Stimulated activated naive CD8-positive, alpha-beta T cell treated with anti-CD3 and anti-CD28 coated beads, Interleukin-15, amount 100 ng/mL, for 72 hours (primary cell): ENCODE measurements at places on chromosomes 5 and 9.

- no peak for DNase-seq
Measured at GRCh38 chr5:172740428-172741205, 30.4 kb downstream of the DUSP1 start.

GRCh38 chr9:35609001-35609819, 4.1 kb downstream of the TESK1 start:
- DNase-seq, result no peak

- DNase-seq, result no peak
Measured at GRCh38 chr5:137478043-137478442, 21.1 kb downstream of the SPOCK1 start.

GRCh38 chr9:129863059-129863690, 27.9 kb downstream of the USP20 start:
- peak; percentile 87 for DNase-seq

GRCh38 chr5:169185626-169186025, 115.3 kb downstream of the SLIT3 start:
- no peak for DNase-seq

- no peak for DNase-seq
Measured at GRCh38 chr5:175202463-175203068, 241.4 kb downstream of the DRD1 start.

DNA sequence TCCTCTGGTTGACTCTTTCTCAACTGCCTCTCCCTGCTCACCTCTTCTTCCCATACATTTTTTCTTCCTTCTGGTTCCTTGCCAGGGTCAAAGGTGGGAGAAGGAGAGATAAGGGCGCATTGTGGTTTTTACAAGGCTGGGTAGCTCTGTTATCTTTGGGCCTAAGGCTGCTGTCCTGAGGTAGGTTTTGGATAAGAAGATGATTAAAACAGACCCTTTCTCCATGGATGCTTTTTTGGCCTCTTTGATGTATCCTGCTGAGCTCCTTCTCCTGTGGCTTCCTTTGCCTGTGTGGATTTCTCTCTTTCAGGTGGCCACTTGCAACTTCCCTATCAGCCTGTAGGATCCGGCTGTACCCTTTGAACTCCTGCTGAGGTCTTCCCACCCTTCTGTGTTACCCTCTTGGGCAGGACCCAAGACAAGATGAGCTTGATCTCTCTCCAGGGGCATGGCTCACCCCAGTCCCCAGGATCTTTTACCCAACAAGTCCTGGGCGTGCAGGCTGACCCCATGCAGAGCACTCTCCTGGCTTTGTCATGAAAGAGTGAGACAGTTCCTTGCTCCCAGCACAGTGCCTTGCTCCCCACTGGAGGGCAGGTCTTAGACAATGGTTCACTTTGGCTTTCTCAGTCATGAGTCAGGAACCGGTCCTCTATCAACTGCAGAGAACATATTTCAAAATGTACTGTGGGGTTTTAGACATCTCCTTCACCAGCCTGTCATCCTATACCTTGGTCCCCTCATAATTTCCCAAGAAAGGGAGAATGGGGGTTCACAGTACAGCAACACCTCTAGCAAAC, 197.9 kb downstream of the TLE4 start:
- no peak for DNase-seq

- no peak for DNase-seq
Measured at GRCh38 chr5:16082053-16082452, 97.5 kb downstream of the MARCHF11 start.

DNA sequence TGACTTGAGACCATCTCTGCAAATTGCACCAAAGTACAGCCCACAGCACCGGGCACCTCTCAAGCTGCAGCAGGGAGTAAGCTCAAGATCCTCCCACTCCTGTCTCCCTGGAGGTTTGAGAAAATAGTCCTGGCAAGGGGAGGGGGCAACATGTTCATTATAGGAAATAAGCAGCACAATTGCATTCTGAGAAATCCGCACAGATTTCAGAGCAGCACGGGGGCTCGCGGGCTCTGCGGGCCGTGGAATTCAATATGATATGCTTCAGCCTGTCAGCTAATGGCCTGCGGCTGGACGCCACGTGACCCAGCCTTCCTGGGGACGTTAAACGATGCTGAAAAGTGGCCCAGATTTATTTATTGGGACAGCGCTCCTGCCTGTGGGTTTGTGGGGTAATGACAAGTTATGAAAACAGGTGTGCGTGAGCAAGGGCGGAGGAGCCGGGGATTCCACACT, 156.4 kb downstream of the DAB2IP start:
- DNase-seq, result no peak

GRCh38 chr9:18324928-18325745, 148.8 kb upstream of the ADAMTSL1 start:
- no peak for DNase-seq

DNA sequence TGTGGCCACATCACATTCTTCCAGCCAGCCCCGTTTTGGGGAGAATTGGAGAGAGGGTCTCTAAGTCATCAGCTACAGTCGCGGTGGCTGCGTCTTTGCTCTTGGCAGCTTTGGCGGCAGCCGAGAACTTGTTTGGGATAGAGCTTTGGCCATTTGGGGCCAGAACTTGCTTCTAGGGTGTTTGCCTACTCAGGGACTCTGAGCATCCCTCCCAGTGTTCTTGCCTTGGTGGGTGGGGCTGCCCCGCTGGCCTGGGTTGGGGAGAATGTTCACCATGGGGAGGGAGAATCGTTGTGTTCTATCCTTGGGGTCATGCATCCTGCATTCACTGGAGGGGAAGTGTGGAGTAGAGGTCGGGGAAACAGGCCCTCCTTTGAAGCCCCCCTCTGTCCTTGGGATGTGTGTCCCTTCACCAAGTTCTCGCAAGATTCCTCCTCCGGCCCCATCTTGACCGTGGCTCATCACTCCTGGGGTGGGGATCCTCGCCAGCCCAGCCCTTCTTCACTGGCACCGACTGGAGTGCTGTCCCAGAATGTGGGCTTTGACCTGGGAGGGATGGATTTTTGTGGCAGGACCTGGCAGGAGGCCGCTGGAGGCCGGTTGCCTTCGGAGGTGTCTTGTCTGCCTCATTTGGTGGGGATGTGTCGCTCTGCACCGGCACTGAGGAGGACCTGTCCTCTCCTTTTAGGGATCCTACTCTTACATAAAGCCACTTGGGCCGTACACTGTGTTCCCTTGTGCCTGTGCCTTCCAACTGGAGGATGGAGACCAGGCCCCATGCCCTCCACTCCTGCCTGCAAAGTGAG, 3.5 kb downstream of the PHF2 start:
- no peak for DNase-seq

GRCh38 chr9:18811171-18811570, 221.8 kb downstream of the SAXO1 start:
- no peak for DNase-seq

DNA sequence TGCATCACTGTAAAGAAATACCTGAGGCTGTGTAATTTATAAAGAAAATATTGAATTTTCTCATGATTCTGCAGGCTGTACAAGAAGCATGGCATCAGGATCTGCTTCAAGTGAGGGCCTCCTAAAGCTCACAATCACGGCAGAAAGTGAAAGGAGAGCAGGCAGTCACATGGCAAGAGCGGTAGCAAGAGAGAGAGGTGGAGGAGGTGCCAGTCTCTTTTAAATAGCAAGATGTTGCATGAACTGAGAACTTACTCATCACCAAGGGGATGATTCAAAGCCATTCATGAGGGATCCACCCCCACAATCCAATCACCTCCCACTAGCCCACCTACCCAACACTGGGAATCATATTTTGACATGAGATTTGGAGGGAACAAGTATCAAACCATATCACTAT, 184.5 kb upstream of the PAPPA start:
- no peak for DNase-seq

DNA sequence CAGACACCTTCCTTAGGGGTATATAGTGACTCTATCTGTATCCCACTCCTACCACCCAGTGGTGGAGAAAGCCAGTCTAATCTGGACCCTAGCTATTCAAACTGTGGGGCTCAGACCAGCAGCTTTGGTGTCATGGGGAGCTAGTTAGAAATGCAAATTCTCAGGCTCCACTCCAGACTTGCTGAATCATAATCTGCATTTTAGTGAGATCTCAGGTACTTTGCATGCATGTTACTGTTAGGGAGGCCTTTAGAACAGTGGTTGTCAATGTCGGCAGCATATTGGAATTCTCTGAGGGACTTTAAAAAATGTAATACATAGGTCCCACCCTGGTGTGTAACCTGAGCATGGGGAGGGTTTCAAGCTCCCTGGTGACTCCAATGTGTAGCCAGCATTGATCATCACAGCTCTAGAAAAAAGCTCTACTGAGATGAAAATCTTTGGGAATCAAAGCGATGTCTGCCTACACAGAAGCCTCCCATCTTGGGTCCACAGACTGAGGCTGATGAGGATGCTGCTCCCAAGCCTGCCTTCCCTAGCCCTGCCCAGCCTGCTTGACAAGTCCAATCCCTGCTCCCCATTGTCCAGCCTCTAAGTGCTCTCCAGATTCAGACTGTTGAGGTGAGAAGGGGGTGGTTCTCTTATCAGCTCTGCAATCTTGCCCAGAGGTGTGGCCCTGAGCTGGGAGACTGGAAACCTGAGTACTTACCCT, 11.9 kb upstream of the GM2A start:
- DNase-seq, result no peak

GRCh38 chr5:131250751-131251475, 12.9 kb upstream of the CDC42SE2 start:
- no peak for DNase-seq

GRCh38 chr5:169521366-169521983, 62.1 kb upstream of the SPDL1 start:
- no peak for DNase-seq

- DNase-seq, result no peak
Measured at GRCh38 chr9:109904666-109905065, 124.7 kb downstream of the PALM2AKAP2 start.

GRCh38 chr9:4433379-4433778, 56.9 kb upstream of the SLC1A1 start:
- DNase-seq, result no peak

- DNase-seq, result peak; percentile 79
Measured at GRCh38 chr5:172806897-172807672, 27.0 kb upstream of the ERGIC1 start.

GRCh38 chr9:121268851-121269641, 1.1 kb downstream of the GSN start:
- DNase-seq, result no peak

DNA sequence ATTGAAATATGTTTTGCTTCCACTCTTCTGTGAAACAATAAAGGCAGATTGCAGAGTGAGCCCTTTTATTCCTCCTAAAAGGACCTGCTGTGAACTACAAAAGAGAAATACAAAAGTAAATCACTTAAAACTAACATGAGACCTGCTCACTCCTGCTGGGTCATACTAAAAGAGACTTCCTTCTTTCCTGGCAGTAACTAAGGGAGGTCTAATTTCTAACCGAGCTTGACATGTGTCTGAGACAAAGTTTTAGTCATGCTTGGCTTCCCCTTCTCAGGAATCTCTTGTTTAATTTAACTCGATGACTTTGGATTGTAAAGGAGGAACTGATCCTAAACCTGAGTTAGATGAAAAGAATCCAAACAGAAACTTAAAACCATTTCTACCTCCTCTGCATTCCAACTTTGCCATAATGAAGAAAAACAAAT, 86.4 kb upstream of the CDH6 start:
- DNase-seq, result no peak

DNA sequence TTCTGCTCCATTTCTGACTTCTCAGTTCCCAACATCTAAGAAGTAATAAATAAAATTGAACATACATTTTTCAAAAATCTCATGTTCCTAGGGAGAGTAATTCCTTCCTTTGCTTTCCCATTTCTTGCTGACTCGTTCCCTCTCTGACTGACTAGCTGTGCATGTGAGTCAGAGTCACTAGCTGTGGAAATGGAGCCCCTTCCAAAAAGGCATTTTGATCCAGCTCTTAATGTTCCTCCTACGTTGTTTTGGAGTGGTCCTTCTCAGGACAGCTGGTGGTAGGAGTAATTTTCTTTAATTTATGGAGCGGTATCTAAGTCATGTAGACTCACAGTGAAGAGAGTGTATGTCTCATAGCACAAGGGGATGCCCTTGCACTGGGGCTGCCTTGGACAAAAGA, 460.2 kb downstream of the GADD45G start:
- DNase-seq, result no peak

DNA sequence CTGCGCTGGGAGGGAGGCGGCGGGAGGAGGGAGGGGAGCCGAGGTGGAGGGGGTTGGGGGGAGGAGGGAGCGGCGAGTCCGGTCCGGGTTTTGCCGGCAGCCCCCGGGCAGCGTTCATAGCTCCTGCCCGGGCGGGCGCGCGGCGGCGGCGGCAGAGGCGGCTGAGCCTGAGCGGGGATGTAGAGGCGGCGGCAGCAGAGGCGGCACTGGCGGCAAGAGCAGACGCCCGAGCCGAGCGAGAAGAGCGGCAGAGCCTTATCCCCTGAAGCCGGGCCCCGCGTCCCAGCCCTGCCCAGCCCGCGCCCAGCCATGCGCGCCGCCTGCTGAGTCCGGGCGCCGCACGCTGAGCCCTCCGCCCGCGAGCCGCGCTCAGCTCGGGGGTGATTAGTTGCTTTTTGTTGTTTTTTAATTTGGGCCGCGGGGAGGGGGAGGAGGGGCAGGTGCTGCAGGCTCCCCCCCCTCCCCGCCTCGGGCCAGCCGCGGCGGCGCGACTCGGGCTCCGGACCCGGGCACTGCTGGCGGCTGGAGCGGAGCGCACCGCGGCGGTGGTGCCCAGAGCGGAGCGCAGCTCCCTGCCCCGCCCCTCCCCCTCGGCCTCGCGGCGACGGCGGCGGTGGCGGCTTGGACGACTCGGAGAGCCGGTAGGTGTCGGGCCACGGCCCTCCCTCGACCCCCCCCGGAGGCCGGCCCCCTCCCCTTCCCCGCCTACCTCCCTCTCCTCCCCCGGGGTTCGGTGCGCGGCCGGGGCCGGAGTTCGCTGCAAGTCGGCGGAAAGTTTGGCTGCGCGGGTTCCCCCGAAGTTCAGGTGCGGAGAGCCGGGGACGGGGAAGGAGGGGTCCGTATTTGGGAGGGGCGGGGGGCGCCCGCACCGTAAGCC, at the start of gene CXXC5:
Gene CXXC5, plus strand, starts transcription at position 145 of the 877 bp plus-strand sequence. CDS start 32,175 bp downstream, outside the sequence.
- peak; percentile 61 for DNase-seq

GRCh38 chr9:70923961-70924360, 197.5 kb downstream of the TRPM3 start:
- no peak for DNase-seq

DNA sequence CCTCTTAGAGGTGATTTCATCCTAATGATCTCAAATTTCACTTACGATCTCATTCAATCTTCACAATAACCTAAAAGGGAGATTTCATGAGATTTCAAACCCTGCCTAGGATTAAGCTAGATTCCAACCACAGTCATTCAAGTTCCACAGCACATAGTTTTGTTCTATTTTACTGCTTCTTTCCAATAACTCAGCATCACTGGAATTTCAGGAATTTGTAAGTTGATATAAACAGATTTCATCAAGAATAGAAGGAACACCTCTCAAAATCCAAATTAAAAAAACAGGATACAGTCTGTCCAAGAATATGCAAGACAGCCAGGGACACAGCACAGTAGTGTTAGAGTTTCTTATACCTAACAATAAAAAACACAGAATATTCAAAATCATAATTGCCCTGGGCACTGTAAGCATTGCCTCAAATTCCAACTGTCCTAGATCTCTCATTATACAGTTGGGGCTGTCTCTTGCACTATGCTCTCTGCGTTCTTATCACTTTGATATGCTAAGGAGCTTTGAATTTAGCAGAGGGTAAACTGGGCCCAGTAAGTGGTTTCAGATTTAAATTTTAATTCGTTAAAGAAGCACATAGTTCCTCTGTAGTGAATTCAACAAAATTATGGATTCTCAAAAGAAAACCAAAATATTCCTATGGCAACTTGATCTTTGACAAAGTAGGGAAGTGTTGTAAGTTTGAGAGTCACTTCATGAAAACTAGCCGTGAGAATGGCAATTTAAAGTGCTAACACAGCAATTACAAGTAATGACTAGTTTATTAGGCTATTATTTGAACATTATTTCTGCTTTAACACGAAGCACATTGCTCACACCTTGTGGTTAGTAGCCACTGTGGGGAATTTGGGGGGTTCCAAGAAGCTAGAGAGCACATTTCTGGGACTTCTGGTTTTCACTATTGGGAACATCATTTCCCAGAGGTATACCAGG, 478.6 kb upstream of the C9orf72 start:
- DNase-seq, result no peak
